ENCODE measurements at places on chromosomes 3 and 15.
A peak's percentile ranks its signal among the peaks of the same experiment; 100 is the strongest.

DNA sequence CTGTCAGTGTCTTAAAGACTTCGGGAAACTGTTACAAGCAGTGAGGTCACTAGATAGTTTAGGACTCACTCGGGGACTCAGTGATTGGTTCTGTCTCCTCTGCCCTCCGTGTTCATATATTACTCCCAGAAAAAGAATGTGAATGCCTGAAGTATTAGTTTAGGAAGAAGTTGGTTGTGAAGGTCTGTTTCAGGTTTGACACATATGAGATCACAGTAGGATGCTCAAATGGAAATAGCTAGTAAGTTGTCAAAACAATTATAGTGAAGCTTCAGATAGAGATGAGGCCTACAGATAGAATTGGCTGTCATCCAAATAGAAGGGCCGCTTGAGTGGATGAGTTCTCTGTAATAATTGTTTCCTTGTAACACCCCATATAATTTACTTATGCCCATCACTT is 172.6 kb downstream of the PLCL2 start:
- no peak overlapping the region for H3K27ac ChIP-seq
- H3K4me1 ChIP-seq: no peaks in the 10 kb centered on the region
- H3K4me3 ChIP-seq: no peak overlapping the region
- no peaks in the 10 kb centered on the region for H3K27me3 ChIP-seq
- no peaks in the 10 kb centered on the region for H3K36me3 ChIP-seq

DNA sequence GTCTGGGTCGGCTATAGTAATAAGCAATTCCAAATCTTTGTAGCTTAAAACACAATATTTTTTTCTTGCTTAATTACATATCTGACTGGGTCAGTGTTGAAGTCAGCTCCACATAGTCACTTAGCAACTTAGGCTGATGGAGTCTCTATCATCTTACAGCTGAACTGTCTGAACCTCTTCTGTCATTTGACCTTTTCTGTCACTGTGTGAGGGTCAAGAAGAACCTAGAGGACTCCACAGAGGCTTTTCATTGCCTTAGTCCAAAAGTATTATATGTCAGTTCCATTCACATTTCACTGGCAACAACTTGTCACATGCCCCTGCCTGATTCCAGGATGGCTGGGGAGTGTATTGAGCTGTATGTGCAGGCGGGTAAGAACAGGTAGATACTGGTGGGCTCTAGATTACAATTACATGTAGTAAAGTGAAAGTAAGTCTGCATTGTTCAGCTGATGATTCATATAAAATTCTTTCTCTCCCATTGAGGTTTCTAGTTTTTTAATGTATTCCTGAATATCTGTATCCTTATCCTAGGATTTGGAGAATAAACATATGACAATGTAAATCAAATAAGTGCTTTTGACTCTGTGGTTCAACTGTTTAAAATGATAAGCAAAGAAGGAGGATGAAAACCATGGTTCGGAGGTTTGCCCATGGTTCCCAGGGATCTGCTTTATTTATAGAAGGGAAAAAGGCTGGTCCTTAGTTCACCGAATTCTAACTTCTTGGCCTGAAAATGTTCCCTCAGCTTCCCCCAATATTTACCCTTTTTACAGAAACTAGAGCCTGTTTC is 5.8 kb upstream of the ARPP21 start:
- DNase-seq: no peak
- no peak overlapping the region for H3K27ac ChIP-seq
- H3K4me1 ChIP-seq: no peaks in the 10 kb centered on the region
- no peaks in the 10 kb centered on the region for H3K27me3 ChIP-seq

GRCh38 chr3:120145542-120146285 is 51.5 kb upstream of the GSK3B start:
- H3K4me3 ChIP-seq: no peak overlapping the region
- H3K4me1 ChIP-seq: peaks cover 18% of the 10 kb centered on the region
- no peak overlapping the region for H3K27ac ChIP-seq
- no peaks in the 10 kb centered on the region for H3K36me3 ChIP-seq
- H3K27me3 ChIP-seq: no peaks in the 10 kb centered on the region

GRCh38 chr3:188026191-188026968 is 127.6 kb upstream of the LPP start:
- no peaks in the 10 kb centered on the region for H3K27me3 ChIP-seq
- H3K4me1 ChIP-seq: peaks cover 6% of the 10 kb centered on the region
- no peak overlapping the region for H3K4me3 ChIP-seq
- H3K36me3 ChIP-seq: no peaks in the 10 kb centered on the region
- DNase-seq: no peak

- H3K27ac ChIP-seq: no peak overlapping the region
- H3K4me1 ChIP-seq: no peaks in the 10 kb centered on the region
- no peak for DNase-seq
- H3K27me3 ChIP-seq: no peaks in the 10 kb centered on the region
- H3K4me3 ChIP-seq: no peak overlapping the region
Observed at GRCh38 chr15:41848631-41849030, 10.0 kb downstream of the PLA2G4B start.

DNA sequence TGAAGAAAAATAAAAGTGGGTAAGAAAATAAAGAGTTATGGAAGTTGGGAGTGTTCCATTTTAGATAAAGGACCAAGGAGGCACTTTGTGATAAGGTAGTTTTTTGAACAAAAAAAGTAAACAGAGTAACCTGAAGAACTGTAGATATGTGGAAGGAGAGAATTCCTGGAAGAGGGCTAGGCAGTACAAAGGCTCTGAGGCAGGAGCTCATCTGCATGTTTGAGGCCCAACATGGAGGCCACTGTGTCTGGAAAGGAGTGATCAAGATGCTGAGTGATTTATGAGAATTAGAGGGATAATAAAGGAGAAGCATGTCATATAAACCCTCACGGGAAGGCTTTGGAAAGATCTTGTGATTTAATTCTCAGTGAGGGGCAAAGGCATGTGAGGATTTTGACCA is 126.5 kb downstream of the DTWD1 start:
- no peaks in the 10 kb centered on the region for H3K27me3 ChIP-seq
- H3K36me3 ChIP-seq: no peaks in the 10 kb centered on the region
- no peaks in the 10 kb centered on the region for H3K4me1 ChIP-seq
- no peak for DNase-seq

DNA sequence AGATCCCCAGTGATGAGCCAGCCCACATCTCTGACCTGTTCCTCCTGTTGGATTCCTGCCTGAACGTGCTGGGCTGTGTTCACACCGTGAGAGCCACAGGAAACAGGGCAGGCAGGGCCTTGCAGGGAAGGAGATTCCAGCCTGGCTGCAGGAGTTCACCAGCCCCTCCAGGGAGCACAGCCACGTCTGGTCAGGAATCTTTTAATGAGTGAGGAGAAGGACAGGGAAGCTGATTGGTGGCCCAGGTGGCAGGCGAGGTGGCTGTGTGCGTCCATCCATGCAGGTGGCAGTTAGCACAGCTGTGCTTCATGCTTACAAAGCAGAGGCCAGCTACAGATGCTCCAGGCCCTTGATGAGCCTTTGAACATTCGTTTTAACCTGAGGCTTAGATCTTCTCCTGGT is 10.5 kb downstream of the LRRK1 start:
- H3K4me1 ChIP-seq: peaks cover 98% of the 10 kb centered on the region
- peak overlapping the region; percentile 98 for H3K27ac ChIP-seq
- DNase-seq: peak; percentile 83
- peaks cover 64% of the 10 kb centered on the region for H3K36me3 ChIP-seq

- no peak for DNase-seq
- no peaks in the 10 kb centered on the region for H3K4me1 ChIP-seq
- no peak overlapping the region for H3K4me3 ChIP-seq
- H3K27ac ChIP-seq: no peak overlapping the region
- no peaks in the 10 kb centered on the region for H3K36me3 ChIP-seq
- H3K27me3 ChIP-seq: no peaks in the 10 kb centered on the region
Observed at GRCh38 chr15:36434177-36434576, 145.2 kb upstream of the CDIN1 start.

- H3K4me1 ChIP-seq: no peaks in the 10 kb centered on the region
- H3K27ac ChIP-seq: no peak overlapping the region
- no peaks in the 10 kb centered on the region for H3K36me3 ChIP-seq
- DNase-seq: no peak
- H3K4me3 ChIP-seq: no peak overlapping the region
Observed at GRCh38 chr15:27201425-27201824, 230.4 kb downstream of the GABRG3 start.

- H3K4me3 ChIP-seq: no peak overlapping the region
- no peak overlapping the region for H3K27ac ChIP-seq
- no peaks in the 10 kb centered on the region for H3K36me3 ChIP-seq
- H3K27me3 ChIP-seq: no peaks in the 10 kb centered on the region
- no peak for DNase-seq
Observed at GRCh38 chr3:12421132-12421531, 63.1 kb upstream of the TSEN2 start.

GRCh38 chr3:30848087-30848779 is 46.2 kb downstream of the GADL1 start:
- H3K27ac ChIP-seq: no peak overlapping the region
- H3K27me3 ChIP-seq: no peaks in the 10 kb centered on the region
- no peaks in the 10 kb centered on the region for H3K4me1 ChIP-seq
- no peak overlapping the region for H3K4me3 ChIP-seq
- DNase-seq: no peak

- H3K36me3 ChIP-seq: no peaks in the 10 kb centered on the region
- H3K27me3 ChIP-seq: no peaks in the 10 kb centered on the region
- DNase-seq: peak; percentile 84
- no peak overlapping the region for H3K27ac ChIP-seq
- peaks cover 7% of the 10 kb centered on the region for H3K4me1 ChIP-seq
- no peak overlapping the region for H3K4me3 ChIP-seq
Observed at GRCh38 chr15:73897441-73898261, 24.3 kb downstream of the TBC1D21 start.

GRCh38 chr3:1272546-1273265 is 179.9 kb downstream of the CNTN6 start:
- H3K27ac ChIP-seq: no peak overlapping the region
- H3K4me1 ChIP-seq: no peaks in the 10 kb centered on the region
- H3K27me3 ChIP-seq: no peaks in the 10 kb centered on the region

GRCh38 chr3:42746455-42747450 is 26.3 kb downstream of the CCDC13 start:
- DNase-seq: no peak
- H3K36me3 ChIP-seq: no peaks in the 10 kb centered on the region
- no peak overlapping the region for H3K4me3 ChIP-seq
- H3K27ac ChIP-seq: no peak overlapping the region
- H3K27me3 ChIP-seq: no peaks in the 10 kb centered on the region
- H3K4me1 ChIP-seq: peaks cover 2% of the 10 kb centered on the region

GRCh38 chr3:28948685-28949084 is 332.2 kb upstream of the RBMS3 start:
- no peak overlapping the region for H3K4me3 ChIP-seq
- H3K27ac ChIP-seq: no peak overlapping the region
- no peaks in the 10 kb centered on the region for H3K36me3 ChIP-seq
- no peaks in the 10 kb centered on the region for H3K27me3 ChIP-seq

GRCh38 chr15:47332481-47332880 is 384.8 kb upstream of the SEMA6D start:
- no peak overlapping the region for H3K4me3 ChIP-seq
- no peak for DNase-seq
- no peaks in the 10 kb centered on the region for H3K36me3 ChIP-seq
- no peaks in the 10 kb centered on the region for H3K27me3 ChIP-seq
- H3K27ac ChIP-seq: no peak overlapping the region

DNA sequence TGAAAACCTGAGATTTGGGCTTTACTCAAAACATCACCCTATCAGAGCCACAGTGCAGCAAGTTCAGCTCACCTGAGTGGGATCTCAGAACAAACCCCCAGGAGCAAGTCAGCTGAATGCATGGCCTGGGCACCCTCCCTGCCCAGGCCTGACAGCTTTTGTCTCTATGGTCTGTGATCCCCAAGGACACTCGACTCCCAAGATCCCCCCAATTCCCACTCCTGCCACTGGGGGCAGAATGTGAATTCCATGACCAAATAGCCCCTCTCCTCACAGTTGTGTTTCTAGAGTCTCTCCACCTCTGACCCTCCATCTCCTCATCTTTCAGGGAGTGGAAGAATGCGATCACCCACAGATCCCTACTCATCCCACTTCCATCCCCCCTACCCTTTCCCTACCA is 58.9 kb downstream of the ZNF445 start:
- no peak overlapping the region for H3K27ac ChIP-seq
- H3K36me3 ChIP-seq: no peaks in the 10 kb centered on the region
- no peaks in the 10 kb centered on the region for H3K27me3 ChIP-seq
- no peaks in the 10 kb centered on the region for H3K4me1 ChIP-seq
- no peak overlapping the region for H3K4me3 ChIP-seq

- H3K4me3 ChIP-seq: no peak overlapping the region
- H3K27me3 ChIP-seq: no peaks in the 10 kb centered on the region
- H3K4me1 ChIP-seq: no peaks in the 10 kb centered on the region
- DNase-seq: no peak
- H3K27ac ChIP-seq: no peak overlapping the region
Observed at GRCh38 chr3:127185268-127185667, 7.7 kb upstream of the PRR23E start.

GRCh38 chr15:69996321-69997160 is 101.2 kb downstream of the TLE3 start:
- no peak for DNase-seq
- H3K36me3 ChIP-seq: no peaks in the 10 kb centered on the region
- H3K4me1 ChIP-seq: peaks cover 47% of the 10 kb centered on the region
- no peak overlapping the region for H3K27ac ChIP-seq
- no peaks in the 10 kb centered on the region for H3K27me3 ChIP-seq
- H3K4me3 ChIP-seq: no peak overlapping the region

DNA sequence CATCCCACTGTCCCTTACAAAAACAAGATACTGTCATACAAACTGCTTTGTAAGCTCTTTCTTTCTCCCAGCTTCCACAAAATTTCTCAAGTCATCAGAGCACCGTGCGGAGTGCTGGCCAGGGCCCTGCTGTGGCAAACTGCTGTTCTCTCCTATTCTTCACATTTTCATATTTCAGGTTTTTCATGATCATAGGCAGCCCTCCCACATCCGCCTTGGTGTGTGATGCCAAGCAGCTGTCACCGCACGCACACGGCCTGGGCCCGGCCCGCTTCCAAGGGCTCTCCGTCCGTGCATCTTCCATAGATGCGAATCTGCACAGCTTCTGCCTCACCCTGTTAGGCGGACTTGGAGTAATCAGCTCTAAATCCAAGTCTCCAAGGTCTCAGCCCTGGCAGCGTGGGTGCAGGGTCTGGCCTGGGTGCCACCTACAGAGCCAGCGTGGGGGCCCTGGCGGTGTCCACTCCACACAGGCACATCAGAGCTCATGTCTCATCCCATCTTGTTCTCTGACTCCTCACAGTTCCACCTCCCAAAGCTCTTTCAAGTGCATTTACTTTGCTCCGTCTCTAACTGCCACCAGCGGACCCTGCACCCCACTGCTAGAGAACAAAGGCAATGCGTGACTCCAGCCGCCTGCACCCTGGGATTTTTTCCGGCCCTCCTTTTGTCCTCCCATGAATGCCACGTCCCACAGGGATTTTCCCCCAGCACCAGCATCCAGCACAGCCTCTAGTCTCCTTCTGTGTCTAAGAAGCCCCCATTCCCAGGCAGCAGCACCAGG is 27.2 kb downstream of the CYFIP1 start:
- H3K27ac ChIP-seq: no peak overlapping the region
- no peaks in the 10 kb centered on the region for H3K4me1 ChIP-seq
- DNase-seq: no peak
- no peak overlapping the region for H3K4me3 ChIP-seq

DNA sequence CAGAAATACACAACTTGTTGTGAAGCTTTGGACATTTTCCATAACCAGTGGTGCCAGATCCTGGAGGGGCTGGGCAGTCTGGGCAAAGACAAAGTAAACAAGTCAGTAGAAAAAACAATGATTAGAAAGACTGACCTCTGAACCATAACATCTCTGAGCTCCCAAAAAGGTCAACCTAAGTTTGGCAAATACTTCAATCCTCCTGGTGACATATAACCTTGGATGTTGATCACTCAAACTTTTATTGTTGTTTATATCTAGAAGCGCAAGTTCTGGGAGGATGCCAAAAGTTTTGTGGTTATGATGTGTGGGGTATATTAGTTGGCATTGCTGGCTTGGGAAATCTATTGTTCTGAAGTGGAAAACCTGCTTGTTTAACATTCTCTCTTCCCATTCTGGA is 257.7 kb downstream of the DIPK2A start:
- H3K4me3 ChIP-seq: no peak overlapping the region
- H3K27ac ChIP-seq: no peak overlapping the region
- no peak for DNase-seq
- no peaks in the 10 kb centered on the region for H3K4me1 ChIP-seq
- no peaks in the 10 kb centered on the region for H3K27me3 ChIP-seq

All from Karpas-422 (cell line).